Ascending aorta (tissue), 2 donors: ENCODE measurements at places on chromosomes 16 and 17.

DNA sequence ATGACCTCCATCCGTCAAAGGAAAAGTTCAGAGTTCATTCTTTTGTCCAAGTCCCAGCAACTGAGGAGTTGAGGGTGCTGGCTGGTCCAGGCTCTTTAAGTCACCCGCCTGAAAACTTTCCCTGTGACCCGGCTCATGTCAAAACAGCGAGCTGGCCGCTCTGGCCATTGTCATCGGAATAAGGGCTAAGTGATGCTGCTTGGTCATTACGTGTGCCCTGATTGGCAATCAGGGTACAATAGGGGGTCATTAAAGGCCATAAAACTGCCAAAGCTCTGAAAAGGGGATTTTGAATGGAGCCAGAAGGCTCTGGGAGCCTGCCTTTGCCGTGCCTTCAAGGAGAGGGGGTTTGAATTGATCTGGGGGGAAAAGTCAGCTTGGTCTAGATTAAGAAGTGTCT is 88.5 kb upstream of the IRX3 start:
- no peak for DNase-seq

DNA sequence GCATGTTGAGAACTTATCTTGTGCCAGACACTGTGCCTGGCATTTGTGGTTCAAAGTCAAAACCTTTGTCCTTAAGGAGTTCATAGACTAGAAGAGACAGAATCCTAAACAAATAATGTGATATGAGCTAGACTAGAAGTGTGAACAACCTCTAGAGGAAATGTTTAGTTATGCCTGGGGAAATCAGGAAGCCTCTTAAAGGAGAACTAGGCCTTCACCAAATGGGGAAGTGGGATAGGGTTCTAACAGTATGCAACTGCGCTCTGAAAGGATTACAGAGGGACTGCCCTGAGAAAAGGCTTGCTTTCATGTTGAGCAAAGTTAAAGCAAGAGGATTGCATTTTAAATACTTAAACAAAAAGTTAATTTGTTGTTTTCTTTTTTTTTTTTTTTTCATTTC is 4.9 kb downstream of the RUNDC1 start:
- no peak for DNase-seq

DNA sequence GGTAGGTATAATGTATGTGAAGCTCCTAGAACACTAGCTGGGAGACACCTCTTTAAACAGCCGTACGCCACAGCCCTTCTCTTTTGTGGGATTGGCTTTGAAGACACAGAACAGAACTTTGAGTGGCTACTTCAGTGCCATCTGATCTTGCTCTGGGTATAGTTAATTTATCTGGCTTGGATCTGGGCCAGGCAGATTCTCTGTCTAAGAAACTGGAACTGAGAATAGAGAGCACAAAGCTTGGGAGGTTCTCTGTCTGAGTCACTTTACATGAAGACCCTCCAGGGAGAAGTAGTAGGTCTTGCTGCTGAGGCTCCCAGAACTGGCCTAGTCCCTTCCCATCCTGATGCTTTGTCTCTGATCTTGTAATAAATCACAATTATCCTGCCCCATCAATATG is 721.0 kb upstream of the KIF2B start:
- DNase-seq = no peak

DNA sequence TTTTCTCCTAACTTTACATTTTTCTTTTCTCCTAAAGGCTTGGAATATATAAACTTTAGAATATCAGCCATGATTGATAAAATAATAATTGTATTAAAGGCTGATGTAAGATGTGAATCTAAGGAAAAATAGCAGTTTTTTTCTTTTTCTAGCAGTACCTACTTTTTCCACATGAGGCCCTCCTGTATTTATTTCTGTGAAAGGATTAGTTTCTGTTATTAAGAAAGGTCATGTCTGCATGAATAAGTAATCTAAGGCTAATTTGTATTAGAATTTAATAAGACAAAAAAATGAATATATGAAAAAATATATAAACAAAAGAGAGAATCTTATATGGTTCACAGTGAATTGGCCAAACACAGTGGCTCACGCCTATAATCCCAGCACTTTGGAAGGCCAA is 85.3 kb downstream of the STXBP4 start:
- DNase-seq = no peak

DNA sequence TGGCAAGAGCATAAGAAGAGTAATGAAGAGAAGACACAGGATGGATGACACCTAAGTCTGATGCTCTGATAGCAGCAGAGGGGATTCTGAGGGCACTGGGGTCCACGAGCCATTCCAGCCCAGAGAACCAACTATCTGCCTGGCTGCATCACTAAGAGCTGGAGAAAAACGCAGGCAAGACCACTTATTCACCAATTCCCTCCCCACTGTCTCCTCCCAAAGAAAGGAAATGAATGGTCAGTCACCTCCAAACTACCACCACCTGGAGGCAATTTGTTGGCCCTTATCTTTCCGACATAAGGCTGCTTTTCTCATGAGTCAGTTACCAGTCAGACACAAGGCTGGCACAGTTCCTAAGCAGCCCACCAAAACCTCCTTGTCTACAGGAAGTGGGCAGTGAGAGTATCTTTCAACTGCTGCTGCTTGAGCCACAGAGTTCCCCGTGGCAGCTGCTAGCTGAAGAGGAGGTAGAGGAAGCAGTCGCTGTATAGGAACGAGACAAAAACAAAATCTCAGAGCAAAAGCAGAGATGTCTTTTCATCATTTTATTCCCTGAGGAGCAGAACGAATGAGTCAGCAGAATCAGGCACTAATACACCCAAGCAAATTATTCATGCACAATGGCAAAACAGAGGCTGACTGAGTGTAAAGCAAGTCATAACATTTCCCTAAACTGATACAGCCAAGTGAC is 111.1 kb downstream of the SMG6 start:
- no peak for DNase-seq

- DNase-seq = no peak
Measured at GRCh38 chr17:80430446-80431245, 15.7 kb downstream of the ENDOV start.

GRCh38 chr16:3094289-3095027 is 4.6 kb downstream of the ZSCAN10 start:
- DNase-seq = no peak

- DNase-seq = no peak
Measured at GRCh38 chr16:72857834-72858664, 189.9 kb downstream of the ZFHX3 start.

DNA sequence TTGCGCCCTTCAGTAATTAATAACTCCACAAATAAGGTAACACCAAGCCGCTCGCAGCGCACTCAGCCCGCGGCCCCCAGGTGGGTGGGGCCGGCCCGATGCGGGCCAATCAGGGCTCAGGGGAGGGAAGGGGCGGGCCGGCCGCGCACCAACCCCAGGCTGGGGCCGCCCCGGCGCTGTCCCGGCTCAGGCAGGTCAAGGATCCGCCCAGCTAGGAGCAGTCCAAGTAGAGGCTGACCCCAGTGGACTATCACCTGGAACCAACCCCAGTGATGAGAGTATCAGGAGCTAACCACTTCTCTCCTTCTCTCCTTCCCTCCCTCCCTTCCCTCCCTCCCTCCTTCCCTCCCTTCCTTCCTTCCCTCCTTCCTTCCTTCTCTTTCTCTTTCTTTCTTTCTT is 110.8 kb downstream of the C16orf78 start:
- peak; percentile 16 for DNase-seq

DNA sequence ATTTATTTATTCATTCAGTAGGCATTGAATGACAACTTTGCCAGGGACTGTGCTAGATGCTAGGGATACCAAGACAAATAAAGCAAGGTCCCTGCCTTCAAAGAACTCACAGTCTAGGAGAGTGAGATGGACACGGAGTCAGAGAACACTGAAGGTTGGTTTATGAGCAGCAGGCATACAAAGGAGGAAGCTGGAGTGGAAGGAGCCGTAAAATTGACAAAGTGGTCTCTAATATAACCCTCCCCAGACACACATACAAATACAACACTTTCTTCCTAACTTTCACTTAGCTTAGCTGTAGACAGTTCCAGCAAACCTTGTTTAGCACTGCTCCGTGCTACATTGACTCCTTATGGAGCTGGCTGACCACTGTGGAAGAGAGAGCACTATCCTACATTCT is 229.7 kb downstream of the IRX3 start:
- DNase-seq = no peak

DNA sequence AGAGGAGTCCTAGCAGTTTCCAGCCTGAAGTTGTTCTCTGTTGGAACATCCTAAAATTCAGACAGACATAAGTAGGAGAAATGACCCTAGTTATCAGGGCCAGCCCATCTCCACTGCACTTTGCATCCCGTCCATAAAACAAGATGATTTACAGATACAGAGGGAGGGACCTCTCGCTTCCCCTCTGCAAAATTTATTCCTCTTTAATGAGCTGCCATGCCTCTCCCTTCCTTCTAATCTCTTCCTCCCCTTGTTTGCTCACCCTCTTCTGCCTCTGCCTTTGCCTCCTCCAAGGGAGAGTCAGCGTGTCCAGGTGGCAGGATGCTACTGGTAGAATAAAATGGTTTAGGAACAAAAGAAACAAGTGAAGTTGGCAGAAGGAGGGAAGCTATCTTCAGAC is 351.3 kb downstream of the SOX9 start:
- no peak for DNase-seq

- no peak for DNase-seq
Measured at GRCh38 chr17:34503528-34504195, 75.7 kb upstream of the TMEM132E start.

DNA sequence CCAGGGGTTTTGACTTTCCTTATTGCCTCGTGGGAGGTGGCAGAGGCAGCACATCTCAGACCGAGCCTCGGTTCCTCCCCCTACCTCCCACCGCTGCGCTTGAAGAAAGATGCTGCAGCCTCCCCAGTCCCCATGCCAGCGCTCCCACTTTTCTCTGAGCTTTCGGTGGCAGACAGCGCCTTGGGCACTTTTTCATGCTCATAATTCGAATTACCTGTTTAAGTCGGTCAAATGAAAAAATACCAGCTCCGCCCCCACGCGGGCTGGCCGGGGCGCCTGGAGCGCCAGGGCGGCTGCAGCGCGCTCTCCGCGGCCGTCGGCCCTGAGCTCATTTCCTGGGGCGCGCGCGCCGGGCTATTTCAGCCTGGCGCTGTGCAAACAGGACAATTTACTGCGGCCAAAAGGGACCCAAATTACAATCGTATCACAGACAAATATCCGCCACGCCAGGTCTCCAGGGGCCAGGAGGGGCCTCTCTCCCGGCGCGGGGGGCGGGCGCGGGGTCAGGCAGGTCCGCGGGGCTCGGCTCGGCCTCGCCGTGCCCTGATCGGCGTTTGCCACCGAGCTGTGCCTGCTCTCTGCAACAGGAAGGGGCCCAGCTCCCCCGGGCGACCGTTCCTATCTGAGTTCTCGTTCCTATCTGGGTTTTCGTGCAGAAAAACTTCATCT is 45.0 kb downstream of the SOST start:
- no peak for DNase-seq

DNA sequence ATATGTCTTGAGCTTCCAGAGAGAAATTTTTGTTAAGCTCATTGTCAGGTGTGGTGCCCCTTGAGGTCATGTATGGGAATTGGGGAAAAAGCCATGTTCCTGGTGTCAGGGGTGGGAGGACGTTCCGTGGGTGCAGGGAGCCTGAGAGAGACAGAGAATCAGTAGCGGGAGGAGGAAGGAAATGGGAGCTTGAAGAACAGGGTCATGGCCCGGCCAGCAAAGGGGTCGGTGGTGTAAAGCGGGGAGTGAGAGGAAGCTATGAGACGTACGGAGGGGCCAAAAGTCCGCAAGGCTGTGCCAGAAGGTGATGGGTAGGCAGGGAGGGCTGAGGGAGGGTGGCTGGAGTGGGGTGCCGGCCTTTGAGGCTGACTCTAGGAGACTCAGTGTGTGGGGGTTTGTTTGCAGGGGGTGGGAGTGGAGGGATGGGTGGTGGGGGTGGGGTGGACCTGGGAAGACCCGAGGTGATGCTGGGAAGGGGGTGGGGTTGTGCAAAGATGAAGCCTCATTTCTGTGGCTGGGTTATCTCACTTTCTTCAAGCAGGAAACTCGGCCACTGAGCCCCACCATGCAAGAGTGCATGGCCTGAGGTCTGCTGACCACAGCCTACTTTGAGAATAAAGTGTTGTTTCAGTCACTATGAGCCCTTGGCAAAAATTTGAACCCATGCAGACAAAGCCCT is 63.6 kb downstream of the PLCG2 start:
- no peak for DNase-seq

DNA sequence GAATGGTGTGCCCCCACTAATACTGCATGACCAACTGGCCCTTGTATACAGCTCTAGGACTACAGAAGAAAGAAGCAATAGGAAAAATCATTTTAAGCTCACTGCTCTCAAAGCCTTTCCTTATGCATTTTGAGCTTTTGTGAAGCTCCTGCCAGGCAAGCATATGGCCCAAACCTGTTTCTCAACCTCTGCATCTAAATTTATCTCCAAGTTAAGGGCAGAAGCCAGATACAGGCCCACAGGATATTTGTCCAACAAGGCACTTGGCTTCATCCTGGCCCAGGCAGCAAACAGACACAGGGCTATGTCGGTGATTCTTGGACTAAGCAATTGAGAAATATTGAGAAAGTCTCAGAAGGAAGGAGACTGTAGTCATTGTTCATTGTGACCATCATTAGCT is 43.9 kb downstream of the CCT6B start:
- no peak for DNase-seq
